ENCODE measurements at places on chromosomes 1 and 21.

GRCh38 chr1:232166942-232167341, 463.0 kb downstream of the SIPA1L2 start:
- DNase-seq, result no peak

- no peak for DNase-seq
Observed at GRCh38 chr1:76170084-76170483, 95.5 kb downstream of the ST6GALNAC3 start.

DNA sequence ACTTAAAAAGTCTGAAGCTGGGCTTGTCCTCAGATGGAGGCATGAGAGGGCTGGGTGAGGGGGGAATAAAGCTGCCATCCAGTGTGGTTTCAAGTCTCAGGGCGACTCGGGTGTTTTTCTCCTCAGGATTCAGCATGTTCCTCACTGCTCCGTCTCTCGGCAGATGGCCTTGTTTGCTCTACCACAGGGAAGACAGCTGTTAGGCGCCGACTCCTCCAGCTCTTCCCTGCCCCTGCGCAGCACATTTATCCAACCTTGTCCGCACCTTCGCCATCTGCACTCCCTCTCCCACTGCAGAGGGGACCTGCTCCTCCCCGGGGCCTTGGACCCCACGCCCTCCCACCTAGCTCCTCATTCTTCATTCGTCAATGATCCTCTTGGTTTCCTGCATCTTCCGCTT, 16.6 kb upstream of the S100A11 start:
- no peak for DNase-seq

DNA sequence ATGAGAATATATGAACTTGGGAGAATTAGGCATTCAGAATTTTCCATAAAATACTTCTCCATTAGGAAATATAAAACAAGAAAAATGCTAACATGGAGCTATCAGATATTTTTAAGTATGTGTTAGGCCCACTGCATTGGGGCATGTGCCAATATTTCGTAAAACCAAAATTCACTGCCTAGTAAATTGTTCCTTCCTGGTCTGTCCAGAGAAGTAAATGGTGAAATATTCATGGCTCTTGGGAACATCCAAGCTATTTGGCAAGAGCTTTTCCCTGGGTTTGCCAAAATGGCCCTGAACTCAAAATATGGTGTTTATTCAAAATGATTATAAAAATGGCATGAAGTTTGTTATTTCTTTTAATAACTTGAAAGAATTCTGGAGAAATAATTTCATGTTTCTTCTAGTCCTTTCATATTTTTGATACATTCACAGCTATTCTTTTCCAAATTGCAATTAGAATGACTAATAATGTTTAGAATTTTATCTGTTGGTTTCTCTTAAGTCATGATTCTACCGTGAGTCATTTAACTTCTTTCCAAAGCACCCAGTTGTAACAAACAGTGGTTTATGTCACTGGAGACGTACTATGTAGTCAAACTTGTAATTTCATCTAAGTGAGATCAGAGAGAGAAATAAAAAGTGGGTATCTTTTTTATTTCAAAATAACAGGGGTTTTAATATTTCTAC, 25.7 kb upstream of the SLC19A2 start:
- DNase-seq, result no peak

DNA sequence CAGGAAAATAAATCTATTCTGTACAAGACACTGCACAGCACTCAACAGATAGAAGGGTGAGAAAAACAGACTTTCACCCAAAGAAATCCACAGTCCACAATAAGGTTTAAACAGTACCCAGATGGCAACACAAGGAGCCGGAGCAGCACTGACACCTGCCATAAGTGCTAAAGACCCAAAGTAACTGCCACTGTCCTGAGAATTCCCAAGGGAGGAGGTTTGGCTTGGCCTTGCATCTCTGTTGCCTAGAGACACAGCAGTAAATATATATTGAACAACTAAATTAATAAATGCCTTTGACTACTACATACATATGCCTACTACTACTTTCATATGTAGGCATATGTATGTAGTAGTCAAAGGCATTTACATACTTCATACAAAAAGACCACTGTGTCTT, 68.0 kb downstream of the VAV3 start:
- no peak for DNase-seq

DNA sequence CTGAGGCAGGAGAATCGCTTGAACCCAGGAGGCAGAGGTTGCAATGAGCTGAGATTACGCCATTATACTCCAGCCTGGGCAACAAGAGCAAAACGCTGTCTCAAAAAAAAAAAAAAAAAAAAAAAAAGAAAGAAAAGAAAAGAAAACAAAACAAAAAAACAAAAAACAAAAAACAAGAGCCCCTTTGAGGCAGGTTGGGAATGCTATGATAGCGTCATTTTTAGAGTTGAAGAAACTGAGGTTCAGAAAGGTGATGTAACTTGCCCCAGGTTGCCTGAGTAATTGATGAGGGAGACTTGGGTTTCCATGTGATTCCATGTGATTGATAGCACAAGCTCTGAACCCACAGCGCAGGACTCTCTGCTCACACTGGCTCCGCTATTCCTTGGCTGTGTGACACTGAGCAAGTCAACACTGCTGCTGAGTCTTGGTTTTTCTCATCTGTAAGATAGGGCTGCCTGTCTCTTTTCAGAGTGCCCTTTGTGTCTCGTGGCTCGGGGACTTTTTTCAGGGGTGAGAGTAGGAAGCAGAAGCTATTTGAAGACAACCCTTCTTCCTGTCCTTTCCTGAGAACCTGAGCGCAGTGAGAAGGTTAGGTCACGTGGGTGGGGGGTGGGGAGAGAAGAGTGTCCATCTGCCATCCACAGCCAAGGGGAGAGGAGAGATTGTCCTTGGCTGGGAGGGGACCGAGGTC, 2.5 kb downstream of the CNR2 start:
- no peak for DNase-seq

DNA sequence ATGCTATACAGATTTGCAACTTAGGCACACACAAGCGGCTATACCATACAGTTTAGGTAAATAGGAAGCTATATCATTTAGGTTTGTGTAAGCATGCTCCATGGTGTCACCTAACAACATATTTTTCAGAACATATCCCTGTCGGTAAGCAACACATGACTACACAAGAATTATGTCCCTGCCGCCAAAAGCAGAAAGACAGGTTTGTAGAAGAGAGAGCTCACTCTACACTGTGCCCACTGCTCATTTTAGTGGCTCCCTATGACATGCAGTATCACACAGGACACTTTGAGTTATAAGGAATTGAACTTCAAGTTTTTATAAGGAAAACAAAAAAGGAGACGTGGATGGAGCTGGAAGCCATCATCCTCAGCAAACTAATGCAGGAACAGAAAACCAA, 132.5 kb upstream of the KAZN start:
- DNase-seq, result no peak

DNA sequence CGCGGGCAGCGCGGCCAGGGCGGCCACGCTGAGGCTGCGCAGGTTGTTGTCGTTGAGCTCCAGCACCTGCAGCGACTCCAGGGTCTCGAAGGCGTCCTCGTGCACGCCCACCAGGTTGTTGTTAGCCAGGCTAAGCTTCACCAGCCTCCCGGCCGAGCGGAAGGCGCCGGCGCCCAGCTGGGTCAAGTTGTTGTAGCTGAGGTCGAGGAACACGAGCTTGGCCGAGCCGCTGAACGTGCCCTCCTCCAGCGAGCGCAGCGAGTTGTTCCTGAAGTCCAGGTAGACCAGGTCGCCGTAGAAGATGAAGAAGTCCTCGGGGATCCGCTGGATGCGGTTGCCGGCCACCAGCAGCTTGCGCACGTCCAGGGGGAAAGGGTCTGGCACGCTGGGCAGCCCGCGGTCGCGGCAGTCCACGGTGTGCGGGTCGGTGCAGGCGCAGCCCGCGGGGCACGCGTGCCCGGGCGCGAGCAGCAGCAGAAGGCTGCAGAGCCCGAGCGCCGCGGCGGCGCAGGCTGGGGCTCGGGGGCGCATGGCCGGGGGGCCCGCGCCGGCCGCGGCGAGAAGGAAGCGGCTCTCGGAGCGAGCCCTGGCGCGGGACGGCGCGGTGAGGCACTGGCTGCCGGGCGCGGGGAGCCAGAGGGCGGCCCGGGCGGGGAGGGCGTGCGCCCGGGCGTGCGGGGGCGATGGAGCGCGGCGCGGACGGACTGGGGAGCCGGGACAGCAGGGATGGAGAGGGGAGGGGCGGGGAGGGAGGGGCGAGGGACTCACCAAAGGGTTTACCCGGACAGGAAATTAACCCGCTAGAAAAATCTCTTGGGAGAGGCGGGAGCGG, 524 bp downstream of the LRRC38 start:
- no peak for DNase-seq

DNA sequence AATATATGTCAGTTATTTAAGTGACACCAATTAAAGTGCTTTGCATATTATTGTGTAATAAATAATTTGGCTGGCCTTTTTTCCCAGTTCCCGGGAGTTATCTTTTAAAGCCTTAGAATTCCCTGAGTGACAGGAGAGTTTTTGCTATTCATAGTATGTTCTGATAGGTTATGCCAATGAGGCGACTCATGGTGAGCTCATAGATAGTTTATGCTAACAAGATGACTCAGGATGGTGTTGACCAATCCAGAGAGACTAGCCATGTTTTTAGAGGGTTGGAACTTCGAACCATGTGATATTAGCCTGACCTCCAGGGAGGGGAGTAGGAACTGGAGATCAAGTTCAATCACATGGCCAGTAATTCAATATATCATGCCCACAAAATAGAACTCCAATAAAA, 310.8 kb downstream of the USP25 start:
- no peak for DNase-seq

DNA sequence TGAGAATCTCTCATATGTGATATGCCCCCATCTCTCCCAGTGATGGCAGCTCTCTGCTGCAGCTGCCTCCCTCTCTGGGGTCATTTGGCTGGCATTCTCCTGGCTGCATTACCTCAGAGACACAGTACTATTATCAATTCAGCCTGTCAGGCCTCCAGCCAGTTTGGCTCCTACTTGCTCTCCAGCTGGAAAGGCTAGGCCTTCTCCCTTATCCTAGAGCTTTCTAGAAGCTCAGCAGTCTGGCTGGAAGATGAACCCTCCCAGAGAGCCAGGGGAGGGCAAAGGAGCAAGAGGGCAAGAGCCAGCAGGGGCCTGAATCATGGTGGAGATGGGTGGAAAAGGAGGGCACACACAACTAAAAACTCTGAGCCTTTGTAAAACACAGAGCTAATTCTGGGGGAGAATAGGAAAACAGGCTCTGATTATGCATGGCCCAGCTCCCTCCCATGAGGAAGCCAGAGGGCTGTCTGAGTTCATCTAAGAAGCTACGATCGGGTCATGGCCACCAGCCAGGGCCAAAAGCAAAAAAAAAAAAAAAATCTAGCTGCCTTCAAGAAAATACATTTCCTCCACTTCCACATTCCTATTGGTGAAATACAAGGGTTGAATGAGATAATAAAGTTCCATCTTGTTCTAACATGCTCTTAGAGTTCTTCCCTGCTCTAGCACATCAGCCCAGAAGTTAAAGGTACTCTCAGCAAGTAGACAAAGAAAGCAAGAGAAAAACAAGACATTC, 8.8 kb downstream of the LAMB3 start:
- DNase-seq, result peak; percentile 90

DNA sequence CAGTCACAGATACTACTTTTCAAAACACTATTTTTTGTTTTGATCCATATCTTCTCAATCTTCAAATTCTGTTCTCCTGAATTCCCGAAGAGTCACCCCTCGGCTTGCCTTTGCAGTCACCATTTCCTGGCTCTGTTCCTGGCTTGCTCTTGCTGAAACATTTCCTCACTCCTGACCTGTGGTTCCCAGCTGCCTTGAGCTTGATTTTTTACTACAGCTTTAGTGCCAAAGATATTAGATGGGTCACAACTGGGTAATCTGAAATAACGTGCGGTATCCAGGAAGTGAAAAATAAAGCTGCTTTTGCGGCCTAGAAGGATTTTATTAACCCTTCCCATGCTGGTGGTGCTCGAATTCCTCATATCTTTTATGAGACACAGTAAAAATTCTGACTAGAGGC, 318.8 kb downstream of the PCP4 start:
- peak; percentile 89 for DNase-seq

DNA sequence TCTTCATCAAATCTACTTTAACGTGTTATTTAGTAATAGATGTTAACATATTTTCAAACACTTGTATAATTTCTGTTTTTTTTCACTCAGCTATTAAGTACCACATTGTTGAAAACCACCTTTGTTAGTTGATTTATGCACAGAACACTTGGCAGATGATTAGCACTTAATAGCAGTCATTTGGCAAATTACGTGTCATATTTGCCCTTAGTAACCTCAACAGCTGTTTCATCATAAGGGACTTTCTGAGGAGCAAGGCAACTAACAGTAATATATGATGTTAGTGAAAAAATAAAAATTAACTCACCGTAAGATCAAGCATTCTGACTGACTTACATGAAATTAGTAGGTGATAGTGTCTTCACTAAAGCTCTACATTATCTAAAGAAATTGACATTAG, 186.4 kb downstream of the HMCN1 start:
- DNase-seq, result no peak

GRCh38 chr1:114648503-114648902, 21.3 kb downstream of the DENND2C start:
- no peak for DNase-seq

GRCh38 chr1:196510451-196510850, 97.8 kb downstream of the KCNT2 start:
- no peak for DNase-seq

DNA sequence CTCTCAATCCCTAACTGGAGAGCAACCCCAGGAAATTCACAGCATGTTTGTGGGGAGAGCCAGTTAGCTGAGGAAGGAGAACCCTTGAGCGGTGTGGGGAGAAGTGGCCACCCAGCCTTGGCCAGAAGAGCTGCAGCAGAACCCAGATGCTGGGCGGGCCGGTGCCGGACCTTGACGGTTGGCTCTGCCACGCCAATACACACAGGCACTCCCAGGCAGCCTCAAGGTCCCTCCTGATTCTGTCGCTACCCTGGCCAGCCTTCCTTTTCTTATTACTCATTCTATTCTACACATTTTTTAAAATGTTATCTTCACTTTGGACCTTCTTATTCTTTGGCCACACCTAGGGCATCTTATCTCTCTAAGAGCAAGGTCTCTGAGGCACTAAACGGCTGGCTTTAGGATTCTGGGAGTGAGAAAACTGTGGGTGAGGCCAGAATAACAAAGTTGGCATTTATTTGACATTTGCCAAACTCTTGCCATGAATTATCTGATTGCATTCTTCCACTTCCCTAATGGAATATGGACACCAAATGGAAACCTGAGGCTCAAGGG, 50.4 kb upstream of the GPR37L1 start:
- DNase-seq, result no peak

DNA sequence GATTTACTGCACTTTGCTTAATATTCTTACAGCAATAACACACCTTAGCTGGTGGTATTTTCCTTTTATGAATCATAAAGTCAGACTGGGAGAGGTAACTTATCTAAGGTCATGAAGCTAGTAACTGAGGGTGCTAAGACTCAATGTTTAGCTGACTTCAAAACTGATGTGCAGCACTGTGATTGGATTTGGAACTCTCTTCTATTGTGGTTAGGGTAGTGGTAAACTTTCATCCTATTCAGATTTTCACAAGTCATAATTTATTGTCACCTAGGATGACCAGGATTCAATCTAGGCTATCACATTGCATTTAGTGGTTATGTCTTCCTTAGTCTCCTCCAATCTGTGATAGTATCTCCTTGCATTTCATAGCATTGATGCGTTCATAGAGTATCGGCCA, 18.9 kb downstream of the EPB41 start:
- DNase-seq, result no peak

Data from muscle of leg (tissue), 16 donors.